H1 (cell line): ENCODE measurements at places on chromosomes 13 and 19. TPM values are rescaled to one million over a fixed set of nuclear protein-coding genes. Genes with fewer than 3 reads are reported as not detected.
A peak's percentile ranks its signal among the peaks of the same experiment; 100 is the strongest.

DNA sequence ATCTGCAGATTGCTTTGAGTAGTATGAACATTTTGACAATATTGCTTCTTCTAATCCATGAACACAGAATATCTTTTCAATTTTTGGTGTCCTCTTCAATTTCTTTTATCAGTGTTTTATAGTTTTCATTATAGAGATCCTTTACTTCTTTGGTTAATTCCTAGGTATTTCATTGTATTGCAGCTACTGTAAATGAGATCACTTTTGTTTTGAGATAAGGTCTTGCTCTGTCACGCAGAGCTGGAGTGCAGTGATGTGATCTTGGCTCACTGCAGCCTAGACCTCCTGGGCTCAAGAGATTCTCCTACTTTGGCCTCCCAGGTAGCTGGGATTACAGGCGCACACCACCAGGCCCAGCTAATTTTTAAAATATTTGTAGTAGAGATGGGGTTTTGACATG lies 9.8 kb downstream of the CYP2A7 start:
- H3K4me1 ChIP-seq, result no peaks in the 10 kb centered on the region
- no peaks in the 10 kb centered on the region for H3K27me3 ChIP-seq
- no peaks in the 10 kb centered on the region for H3K36me3 ChIP-seq
- DNase-seq, result no peak

- H3K36me3 ChIP-seq, result peaks cover 13% of the 10 kb centered on the region
- H3K4me3 ChIP-seq, result no peak overlapping the region
- no peak for DNase-seq
- H3K27ac ChIP-seq, result no peak overlapping the region
Observed at GRCh38 chr13:27423333-27423732, 1.1 kb upstream of the GTF3A start.

DNA sequence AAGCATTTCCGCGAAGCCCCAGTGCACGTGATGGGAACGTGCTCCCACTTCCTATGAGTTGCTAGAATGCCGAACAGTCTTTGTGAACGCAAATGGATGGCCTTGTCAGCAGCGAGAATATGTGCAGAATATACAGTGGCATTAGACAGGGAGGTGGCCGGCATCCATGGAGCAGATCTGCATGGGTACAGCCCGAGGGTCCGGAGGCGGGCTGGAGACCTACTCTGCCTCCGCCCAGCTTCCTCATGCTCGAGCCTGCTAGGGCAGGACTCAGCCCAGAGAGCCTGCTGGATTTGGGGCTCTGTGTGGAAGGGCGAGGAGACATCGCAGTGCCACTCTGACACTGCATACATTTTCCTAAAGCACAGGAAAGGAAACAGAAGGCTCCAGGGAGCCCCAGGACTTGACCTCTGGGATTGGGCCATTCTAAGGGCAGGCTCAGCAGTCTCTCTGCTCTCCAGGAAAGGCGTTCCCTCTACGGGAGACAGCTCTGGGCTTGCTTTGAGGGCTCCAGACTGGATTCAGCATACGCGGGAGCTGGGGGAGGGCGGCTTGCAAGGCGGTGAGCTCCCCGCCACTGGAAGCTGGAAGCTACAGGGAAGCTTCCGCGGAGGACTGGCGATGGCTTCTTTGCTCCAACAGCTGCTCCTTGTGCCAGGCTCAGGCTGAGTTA lies 55.9 kb upstream of the UQCRFS1 start:
- no peak overlapping the region for H3K4me3 ChIP-seq
- no peak overlapping the region for H3K27ac ChIP-seq
- H3K27me3 ChIP-seq, result no peaks in the 10 kb centered on the region; the same call in 1 of the 2 replicates
- no peaks in the 10 kb centered on the region for H3K36me3 ChIP-seq

- H3K27me3 ChIP-seq, result peaks cover 12% of the 10 kb centered on the region
- H3K4me3 ChIP-seq, result peak overlapping the region; percentile 4; the same call in 1 of the 2 replicates
- H3K4me1 ChIP-seq, result peaks cover 18% of the 10 kb centered on the region
- H3K36me3 ChIP-seq, result no peaks in the 10 kb centered on the region
- no peak overlapping the region for H3K27ac ChIP-seq
Observed at GRCh38 chr19:5803752-5804515, 933 bp upstream of the NRTN start.

DNA sequence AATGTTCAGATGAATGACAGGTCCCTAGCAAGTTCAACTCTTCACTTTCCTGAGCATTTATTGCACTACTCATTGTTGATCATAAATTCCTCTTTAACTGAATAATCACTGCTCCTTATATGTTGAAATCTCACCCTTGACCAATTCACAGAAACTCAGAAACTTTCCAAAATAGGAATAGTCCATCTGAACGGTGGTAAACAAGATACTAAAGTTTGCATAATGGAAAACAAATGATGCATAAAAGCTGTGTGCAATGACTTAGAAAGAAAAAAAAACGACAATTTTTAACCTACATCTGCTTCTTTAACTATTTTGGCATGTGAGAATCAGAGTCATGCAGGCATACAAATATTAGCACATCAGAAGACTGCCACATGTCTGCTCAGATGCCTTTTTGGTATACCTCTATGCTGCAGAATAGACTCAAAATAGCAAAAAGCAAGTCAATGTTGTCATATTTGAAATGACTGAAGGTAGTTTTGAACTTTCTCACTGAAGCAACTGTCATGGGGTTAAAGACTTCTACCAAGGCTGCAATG lies 34.8 kb downstream of the SLC10A2 start:
- H3K4me1 ChIP-seq, result no peaks in the 10 kb centered on the region
- H3K27me3 ChIP-seq, result no peaks in the 10 kb centered on the region
- H3K27ac ChIP-seq, result no peak overlapping the region
- no peaks in the 10 kb centered on the region for H3K36me3 ChIP-seq
- no peak overlapping the region for H3K4me3 ChIP-seq

The ZNF540 gene
- 0.17 and 0.21 TPM in 2 replicates for total RNA-seq

The ATP1A3 gene
- 35.8 and 41.2 TPM in 2 replicates for total RNA-seq

The MEDAG gene
- 1.6 and 2.1 TPM in 2 replicates for total RNA-seq

The CYP4F2 gene
- not detected in 2 replicates for total RNA-seq

The SOX1 gene
- 0.09 and 0.11 TPM in 2 replicates for total RNA-seq

The SWSAP1 gene
- 3.1 and 3.2 TPM in 2 replicates for total RNA-seq

The DCT gene
- total RNA-seq, result not detected in 2 replicates
